Hematopoietic multipotent progenitor cell (in vitro differentiated cells): ENCODE measurements at places on chromosomes 11 and 22.

DNA sequence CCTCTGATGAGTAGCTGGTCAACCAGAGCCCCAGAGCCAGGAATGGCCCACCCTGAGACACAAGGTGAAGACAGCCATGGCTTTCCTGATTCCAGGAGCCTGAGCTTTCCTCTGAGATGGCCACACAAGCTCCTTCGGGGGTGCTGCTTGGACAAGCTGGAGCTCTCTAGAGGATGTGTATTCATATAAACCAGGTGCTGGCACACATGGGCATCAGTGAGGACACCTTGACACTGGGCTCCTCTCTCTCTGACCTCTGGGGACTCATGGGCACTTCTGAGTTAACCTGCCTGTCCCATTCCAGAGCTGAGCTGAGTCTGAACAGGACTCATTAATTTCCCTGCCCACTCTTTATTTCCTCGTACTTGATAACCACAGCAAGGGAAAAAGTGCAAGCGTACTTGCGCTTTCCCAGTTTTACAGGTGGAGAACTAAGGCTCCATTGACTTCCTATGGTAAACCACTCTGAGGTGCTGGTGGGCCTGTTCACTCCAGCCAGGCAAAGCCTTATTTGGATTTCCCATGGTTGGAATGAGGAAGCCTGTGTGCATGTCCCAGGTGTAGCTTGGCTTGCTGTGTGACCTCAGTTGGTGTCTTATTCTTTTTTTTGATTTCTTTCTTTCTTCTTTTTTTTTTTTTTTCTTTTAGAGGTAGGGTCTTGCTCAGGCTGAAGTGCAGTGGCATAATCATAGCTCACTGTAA, 25.4 kb downstream of the INSC start:
- DNase-seq, result no peak

GRCh38 chr11:125923012-125923579, 18.8 kb downstream of the DDX25 start:
- peak; percentile 79 for DNase-seq

DNA sequence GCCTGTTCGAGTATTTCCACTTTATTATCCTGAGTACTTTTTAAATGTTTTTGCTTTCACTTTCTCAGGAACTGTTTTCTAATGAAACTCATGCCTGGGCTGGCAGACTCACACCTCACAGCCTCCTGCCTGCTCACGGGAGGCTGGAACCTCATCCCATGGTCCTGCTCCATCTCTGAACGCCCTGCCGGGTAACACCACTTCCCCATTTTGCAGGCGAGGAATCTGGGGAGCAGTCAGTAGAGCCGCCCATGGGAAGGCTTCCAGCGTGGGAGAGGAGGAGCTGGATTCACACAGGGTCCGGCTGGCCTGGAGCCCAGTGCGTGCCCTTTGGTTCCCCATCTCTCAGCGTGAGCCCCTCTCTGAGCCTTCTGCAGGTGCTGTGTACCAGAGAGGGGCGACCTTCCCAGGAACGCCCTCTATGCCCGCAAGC, 53.6 kb downstream of the SCUBE1 start:
- DNase-seq, result no peak

GRCh38 chr11:116647305-116648080, 125.3 kb downstream of the BUD13 start:
- no peak for DNase-seq

DNA sequence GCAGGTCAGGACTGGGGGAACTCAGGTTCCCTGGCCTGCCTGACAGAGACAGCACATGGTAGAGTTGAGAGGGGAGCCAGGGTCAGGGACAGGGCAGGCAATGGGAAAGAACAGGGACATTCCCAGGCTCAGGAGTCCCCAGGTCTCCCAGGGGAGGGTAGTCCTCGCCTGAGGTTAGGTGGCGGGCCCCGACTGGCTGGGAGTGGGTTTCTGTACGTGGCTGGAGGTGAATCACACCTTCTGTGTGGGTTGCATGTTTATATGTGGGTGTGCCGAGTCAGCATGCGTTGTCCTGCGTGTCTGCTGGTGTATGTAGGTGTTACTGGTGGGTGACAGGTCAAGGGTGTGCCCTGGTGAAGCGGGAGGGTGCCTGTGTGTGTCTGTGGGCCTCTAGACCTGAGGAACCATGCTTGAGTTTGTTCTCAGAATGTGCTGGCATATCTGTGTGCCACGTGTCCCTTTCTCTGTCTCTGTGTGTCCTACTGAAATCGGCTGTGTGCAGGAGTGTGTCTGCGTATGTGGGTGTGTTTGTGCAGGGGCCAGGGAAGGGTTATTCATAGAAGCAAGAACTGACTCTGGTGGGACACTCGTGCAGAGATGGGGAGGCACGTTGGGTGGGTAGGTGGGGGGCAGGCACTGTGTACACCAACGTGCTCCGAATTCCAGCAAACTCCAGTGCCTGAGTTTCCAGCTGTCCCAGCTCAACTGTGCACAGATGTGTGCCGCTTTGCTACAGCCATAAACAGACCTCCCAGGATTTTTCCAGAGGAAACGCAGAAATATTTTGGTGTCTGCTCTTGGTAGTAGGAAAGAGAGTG, 23.8 kb upstream of the OAF start:
- no peak for DNase-seq

DNA sequence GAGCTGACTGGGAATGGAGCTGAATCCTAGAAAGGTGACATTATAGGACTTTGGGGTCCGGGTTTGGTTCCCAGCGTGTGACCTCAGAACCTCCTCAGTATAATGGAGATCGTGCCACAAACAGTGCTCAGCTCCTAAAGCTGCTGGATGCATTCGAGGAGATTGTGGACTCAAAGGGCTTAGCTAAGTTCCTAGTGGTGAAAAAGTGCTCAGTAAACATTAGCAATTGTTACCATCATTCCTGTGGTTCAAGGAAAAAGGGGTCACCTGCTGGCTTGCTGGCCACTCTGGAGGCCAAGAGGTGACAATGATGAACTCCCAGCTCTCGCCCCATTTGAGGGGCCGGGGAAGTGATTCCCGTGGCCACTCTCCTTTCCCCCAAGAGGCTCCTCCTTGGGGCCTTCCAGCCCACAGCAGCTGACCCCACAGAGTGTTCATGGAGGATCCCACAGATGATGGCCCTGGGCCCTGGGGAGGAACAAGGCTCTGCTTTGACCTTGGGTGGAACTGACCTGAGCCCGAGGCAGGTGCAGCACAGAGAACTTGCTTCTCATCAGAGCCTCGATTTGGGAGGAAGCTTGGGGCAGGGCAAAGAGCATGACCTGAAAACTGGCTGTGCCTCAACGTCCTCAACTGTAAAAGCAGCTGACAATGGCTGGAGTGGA, 40.1 kb downstream of the TRIM29 start:
- no peak for DNase-seq

DNA sequence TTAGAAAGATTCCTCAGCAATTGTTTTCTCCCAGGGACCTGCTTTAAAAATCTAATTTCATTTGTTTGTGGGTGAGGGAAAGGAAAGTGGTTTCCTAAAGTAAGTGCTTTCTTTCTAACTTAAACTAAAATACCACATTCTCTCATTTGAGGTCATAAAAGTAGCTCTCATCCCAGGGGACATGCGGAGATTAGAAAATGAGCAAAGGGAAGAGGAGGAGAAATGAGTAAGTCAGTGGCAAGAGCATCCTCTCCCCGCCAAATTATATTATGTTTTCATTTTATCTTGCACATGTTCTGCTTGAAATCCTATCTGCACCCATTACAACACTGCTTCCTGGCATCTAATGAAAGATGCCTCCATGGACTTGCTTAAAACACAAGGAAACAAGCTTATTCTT, 191.4 kb downstream of the ARHGAP42 start:
- no peak for DNase-seq

DNA sequence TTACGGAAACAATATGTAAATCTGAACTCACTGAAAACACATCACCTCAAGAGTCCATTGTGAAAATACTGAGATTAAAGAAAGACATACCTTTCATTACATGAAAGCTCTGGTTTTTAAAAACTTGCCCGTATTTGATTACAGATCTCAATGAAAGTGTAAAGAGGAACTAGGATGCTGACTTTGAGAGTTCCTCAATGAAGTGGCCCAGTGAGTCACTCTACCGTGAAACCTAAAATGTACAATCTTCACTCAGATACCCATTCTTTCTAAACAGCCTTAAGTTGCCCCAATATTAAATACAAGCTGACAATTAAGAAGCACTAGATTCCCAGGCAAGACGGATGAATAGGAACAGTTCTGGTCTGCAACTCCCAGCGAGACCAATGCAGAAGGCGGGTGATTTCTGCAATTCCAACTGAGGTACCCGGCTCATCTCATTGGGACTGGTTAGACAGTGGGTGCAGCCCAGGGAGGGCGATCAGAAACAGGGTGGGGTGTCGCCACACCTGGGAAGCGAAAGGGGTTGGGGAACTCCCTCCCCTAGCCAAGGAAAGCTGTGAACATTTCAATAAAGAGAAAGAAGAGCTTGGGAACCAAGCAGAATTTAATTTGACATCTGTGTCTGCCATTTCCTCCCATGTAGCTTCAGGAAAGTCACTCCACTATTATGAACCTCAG, 33.8 kb upstream of the OR9G4 start:
- DNase-seq, result no peak
